T-cell (primary cell): ENCODE measurements at places on chromosomes 2 and 18. TPM values are rescaled to one million over a fixed set of nuclear protein-coding genes. Genes with fewer than 3 reads are reported as not detected.

The SERPINB4 gene
- not detected for total RNA-seq

The DSG3 gene
- total RNA-seq, result not detected

The FHOD3 gene
- 0.06 TPM for total RNA-seq

The CACNB4 gene
- 0.16 TPM for total RNA-seq

The ME2 gene
- 34.7 TPM for total RNA-seq

The ALLC gene
- not detected for total RNA-seq

- DNase-seq, result no peak
These were observed 90.4 kb upstream of the NOSTRIN start for GRCh38 chr2:168712053-168712452.

GRCh38 chr18:24990671-24991134 is 361.3 kb downstream of the ZNF521 start:
- DNase-seq, result no peak

GRCh38 chr2:118853651-118854291 is 6.3 kb upstream of the EN1 start:
- DNase-seq, result no peak

DNA sequence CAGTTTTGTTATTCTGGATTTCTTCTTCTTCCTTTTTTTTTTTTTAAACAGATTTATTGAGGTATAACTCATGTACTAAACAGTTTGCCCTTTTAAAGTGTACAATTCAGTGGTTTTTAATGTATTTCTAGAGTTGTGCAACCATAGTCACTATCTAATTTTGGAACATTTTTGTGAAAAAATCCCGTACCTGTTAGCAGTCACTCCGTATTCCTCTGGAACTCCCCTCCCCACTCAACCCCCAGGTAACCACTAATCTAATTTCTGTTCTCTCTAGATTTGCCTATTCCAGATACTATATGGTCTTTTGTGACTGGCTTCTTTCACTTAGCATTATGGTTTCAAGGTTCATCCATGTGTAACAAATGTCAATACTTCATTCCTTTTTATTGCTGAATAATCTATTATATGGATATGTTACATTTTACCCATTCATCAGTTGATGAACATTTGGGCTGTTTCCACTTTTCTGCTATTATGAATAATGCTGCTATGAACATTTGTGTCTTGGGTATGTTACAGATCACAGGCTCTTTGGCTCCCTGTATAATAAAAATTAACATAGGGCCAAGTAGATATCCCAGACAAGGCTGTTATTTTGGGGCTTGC is 21.9 kb downstream of the EHBP1 start:
- no peak for DNase-seq

GRCh38 chr18:59229701-59230443 is 9.9 kb downstream of the GRP start:
- no peak for DNase-seq

GRCh38 chr2:59833941-59834340 is 719.5 kb downstream of the BCL11A start:
- no peak for DNase-seq

- no peak for DNase-seq
These were observed 275.3 kb downstream of the GALR1 start for GRCh38 chr18:77524909-77525308.

GRCh38 chr2:29628862-29629261 is 292.5 kb downstream of the ALK start:
- no peak for DNase-seq

- no peak for DNase-seq
These were observed 154.8 kb downstream of the ZEB2 start for GRCh38 chr2:144364944-144365738.

DNA sequence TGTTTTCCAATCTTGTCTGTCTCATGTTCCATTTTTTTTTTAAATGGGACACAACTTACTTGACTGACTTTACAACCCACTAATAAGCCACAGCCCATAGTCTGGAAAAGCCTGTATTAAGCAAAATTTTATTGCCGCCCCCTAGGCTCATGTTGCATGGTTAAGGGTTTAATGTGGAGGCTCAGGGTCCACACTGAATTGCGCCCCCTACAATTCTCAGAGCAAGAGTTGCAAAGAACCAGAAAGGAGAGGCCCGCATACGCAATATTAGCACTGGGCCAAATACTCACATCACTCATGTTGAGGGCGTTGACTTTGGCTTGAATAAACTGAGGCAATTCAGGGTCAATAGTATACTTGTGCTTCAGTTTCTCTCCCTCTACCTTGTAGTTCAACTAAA is 65.5 kb downstream of the NEB start:
- no peak for DNase-seq
